ENCODE measurements at places on chromosomes 7 and 10.

GRCh38 chr10:35934642-35934995 is 292.5 kb upstream of the FZD8 start:
- no peak for DNase-seq

DNA sequence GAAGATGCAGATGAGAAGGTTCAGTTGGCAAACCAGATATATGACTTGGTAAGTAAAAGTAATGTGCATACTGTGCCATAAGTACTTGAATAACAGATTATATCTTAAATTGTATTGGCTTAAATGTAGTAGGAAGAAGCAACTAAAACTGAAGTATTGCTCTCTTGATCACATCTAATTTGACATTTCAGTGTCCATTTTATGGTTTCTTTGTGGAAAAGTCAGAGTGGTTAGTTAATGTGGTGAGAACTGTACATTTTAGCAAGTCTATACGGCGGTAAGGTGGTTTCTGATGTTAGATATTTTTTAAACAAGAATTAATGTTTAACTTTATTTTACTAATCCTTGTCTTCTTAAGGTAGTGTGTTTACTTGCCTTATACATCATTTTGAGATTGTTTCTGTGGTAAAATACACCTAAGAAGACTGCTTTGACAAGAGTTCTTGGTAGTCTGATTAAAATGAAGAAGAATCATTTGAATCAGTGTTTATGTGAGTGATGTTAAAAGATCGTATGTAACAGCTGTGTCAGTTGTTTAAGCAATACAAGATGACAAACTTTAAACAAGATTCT is 5.1 kb downstream of the ING3 start:
- DNase-seq = no peak

GRCh38 chr10:22573820-22574569 is 140.4 kb downstream of the PIP4K2A start:
- DNase-seq = no peak

DNA sequence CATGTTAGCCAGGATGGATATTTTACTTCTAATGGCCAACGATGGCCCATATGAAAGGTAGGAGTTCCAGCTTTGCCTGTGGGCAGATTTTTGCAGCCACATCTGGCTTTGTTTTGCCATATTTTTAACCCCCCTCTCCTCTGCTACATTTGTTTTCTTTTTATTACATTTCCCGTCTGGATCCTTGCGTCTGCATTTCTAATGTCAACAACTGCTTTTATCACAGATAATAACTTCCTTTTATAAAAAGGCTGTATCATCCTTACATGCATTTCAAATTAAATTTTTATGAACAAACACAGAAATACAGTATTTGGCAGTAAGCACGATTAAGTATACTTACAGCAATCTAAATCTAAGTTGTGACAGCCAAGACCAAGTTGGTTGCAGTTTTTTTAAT is 156.0 kb downstream of the BAMBI start:
- DNase-seq = no peak

GRCh38 chr7:149728491-149729375 is 44.7 kb downstream of the ZNF467 start:
- DNase-seq = no peak

GRCh38 chr7:106384373-106384772 is 99.6 kb upstream of the NAMPT start:
- no peak for DNase-seq

GRCh38 chr10:82762641-82763040 is 887.6 kb downstream of the NRG3 start:
- no peak for DNase-seq

DNA sequence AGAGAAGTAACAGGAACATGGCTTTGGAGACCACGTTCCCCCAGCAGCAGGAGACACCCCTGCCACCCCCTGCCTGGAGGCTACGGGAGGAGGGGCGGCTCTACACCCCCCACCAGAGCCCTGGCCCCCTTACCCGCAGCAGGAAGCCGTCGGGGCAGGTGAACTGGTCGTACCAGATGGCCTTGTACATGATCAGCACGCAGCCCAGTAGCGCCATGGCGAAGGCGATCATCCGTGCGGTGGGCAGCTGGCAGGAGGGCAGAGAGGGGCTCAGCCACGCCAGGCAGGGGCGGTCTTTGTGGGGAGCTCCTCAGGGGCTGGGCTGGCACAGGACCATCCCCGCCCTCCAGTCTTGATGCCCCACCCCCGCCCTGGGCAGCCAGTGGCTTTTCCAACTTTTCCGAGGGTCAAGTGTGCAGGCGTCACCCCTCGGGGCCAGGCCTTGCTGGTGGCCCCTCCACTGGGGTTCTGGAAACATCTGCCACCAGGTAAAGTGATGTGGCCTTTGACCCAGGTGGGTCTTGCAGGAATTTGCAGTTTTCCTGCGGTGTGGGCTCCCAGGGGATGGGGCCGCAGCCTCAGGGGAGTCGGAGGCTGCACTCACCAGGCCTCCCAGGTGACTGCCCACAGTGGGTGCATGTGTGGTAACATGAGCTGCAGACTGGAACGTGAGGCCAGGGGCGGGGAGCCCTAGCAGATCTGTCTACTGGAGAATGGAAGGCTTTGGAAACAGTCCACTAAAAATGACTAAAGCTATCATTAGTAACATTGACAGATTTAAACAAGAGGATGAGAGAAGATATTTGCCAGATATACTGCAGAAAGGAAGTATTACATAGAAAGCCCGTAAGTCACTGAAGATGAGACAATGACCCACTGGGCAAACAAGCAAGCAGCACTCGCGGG is 9.7 kb downstream of the CALY start:
- DNase-seq = no peak

GRCh38 chr10:75475460-75476182 is 44.2 kb downstream of the LRMDA start:
- DNase-seq = no peak

DNA sequence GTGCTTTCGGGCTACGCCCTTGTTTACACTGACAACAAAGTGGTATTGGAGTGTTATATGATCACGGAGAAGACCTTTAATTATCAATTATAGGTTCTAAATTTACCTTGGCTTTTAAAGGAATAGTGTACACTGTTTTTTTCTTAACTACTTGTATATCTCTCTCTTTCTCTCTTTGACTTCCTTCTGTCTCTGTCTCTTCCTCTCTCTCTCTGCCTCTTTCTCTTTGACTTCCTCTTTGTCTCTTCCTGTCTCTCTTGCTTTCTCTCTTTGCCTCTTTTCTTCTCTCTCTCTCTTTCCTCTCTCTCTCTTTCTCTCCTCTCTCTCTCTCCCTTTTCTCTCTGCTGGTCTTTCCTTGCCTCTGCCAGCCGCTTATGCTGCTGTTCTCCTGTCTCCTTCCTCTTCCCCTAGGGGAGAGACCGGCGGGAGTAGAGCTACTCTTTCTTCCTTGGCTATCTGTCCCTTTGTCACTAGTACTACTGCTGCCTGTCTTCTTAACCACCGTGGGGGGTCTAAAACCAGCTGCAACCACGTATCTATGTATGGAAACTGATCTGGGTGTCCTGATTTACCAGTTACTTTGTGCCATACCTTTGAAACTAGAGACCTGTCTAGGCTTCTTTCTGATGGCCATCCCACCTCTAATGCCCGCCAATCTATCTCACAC is 36.9 kb upstream of the GSDME start:
- no peak for DNase-seq

DNA sequence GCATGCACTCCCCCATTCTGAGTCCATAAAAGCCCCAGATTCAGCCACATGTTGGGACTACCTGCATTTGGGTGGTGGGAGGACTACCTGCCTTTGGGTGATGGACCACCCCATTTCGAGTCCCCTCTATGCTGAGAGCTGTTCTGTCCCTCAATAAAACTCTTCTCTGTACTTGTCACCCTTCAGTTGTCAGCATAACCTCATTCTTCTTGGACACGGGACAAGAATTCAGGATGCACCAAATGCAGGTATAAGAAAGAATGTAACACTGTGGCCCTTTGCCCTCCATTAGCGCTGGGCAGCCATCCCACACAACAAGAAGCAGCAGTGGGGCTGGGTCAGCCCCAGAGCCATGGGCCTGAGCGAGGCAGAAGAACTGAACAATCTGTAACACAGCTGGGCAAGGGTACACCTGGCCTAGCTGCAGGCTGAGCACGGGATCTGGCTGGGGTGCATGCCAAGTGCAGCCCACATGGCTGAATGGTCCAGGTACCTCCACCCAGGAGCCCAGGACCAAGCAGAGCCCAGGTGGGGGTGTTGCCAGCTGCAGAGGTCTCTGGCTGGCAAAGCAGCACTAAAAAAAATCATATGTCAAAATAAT is 1344.3 kb upstream of the LRRTM3 start:
- no peak for DNase-seq

DNA sequence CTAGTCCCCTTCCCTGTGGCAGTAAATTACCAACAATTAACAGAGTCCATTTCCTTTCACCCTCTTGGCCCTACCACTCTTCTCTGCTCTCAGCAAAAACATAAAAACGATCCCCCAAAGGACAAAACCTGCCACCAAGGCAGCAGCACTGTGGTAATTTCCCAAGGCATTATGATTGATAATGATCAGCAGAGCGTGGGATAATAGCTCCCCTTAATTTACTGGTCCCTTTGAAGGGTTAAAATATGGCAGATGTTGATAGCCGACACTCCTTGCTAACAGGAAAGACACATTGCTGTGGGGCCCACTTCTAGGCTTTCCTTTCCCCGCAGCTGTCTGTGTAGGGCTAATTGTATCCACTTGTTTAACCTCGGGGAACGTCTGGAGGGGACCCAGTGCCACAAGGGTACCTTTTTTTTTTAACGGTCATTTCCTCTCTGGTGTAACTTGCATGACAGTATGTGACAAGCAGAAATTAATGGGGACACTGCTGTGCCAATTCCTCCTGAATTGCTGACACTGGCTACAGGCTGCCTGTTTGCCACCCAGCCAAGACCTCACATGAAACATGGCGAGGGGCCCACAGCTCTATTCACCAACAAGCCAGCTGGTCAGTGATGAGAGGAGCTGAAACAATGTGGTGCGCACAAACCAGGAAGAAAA is 81.3 kb downstream of the CDK6 start:
- DNase-seq = no peak

GRCh38 chr7:116574025-116574822 is 49.4 kb downstream of the CAV1 start:
- DNase-seq = no peak

GRCh38 chr7:132575982-132576720 is at the start of gene PLXNA4:
Gene PLXNA4 (minus strand): TSS chr7:132576470. CDS start chr7:132508693, 67,777 bp downstream.
- no peak for DNase-seq

- DNase-seq = no peak
These were observed 21.7 kb downstream of the LARP4B start for GRCh38 chr10:909831-910230.
